ENCODE measurements at places on chromosomes 4 and X.
A peak's percentile ranks its signal among the peaks of the same experiment; 100 is the strongest.

- DNase-seq, result no peak
Observed at GRCh38 chr4:146098978-146099377, 76.5 kb upstream of the LSM6 start.

GRCh38 chr4:21753084-21753760 is 195.3 kb downstream of the KCNIP4 start:
- DNase-seq, result no peak

GRCh38 chr4:116628598-116628997 is 456.8 kb downstream of the TRAM1L1 start:
- no peak for DNase-seq

- DNase-seq, result no peak
Observed at GRCh38 chr4:6453688-6453990, 18.8 kb downstream of the PPP2R2C start.

- no peak for DNase-seq
Observed at GRCh38 chr4:78870056-78870455, 69.2 kb downstream of the PAQR3 start.

- no peak for DNase-seq
Observed at GRCh38 chrX:101171883-101172400, 47.6 kb upstream of the DRP2 start.

- DNase-seq, result no peak
Observed at GRCh38 chrX:30822068-30822681, 66.9 kb downstream of the TAB3 start.

GRCh38 chr4:123977641-123978081 is 581.1 kb downstream of the SPRY1 start:
- no peak for DNase-seq

DNA sequence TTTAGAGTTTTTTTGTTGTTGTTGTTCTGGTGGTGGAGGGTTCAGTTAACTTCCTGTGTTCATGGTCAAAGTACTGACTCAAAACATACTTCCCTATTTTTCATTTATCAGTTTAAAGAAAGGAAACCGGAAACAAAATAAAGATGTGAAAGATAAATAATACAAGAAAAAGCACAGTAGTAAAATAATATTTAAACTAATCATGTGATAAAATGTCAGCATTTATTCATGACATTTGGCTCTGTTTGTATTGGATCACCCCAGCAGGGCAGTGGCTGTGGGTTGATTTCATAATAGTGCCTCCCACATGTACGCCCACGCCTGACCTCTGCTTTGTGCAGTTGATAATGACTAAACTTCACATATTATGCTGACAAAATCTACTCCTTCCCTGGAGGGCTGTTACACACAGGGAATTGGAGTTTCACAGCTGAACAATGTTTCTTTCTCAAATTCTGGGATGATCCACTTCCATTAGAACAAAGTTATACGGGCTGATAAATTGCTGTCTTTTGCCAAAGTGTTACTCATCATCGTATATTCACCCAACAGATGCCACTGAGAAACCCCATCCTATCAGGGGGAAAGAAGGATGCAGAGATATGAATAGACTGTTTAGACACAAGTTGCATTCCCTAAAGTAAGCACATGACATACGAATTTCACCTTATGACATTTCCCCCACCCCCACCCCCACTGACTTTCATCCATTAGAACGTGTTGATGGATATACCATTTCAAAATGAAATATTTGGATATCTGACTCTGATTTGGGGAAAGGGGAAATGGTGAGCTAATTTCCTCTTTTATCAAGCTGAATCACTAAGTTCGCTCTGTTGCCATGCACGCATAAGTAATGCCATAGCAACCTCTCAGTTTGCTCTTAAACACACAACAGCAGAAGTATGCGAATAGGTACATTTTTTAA is 48.3 kb downstream of the AMELX start:
- DNase-seq, result peak; percentile 45

All from AG08395 (cell line).